NCI-H1694 (cell line): ENCODE measurements at places on chromosomes 3 and 15.

GRCh38 chr3:60917141-60917540, 334.1 kb downstream of the FHIT start:
- no peak for DNase-seq

GRCh38 chr3:196142202-196142956, 60.5 kb upstream of the TFRC start:
- no peak for DNase-seq

DNA sequence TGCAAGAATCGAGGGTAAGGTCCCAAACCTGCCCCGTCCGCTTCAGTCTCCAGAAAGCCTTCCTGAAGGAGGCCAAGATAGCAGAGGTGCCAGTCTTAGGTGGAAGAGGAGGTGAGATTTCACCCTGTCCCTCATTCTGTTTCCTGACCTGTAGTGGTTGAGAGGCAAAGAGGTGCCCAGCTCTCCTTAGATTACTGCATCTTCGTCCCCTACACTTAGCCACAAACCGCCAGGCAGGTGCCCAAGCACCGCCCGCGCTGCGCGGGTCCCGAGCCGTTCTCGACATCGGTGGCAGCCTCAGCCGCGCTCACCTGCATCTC, 23.8 kb upstream of the POLG start:
- no peak for DNase-seq

GRCh38 chr3:105930733-105931132, 61.9 kb upstream of the CBLB start:
- DNase-seq = no peak

GRCh38 chr15:48086133-48086532, 34.7 kb upstream of the SLC24A5 start:
- peak; percentile 23 for DNase-seq

GRCh38 chr3:119099785-119100184, 46.2 kb upstream of the TEX55 start:
- no peak for DNase-seq

DNA sequence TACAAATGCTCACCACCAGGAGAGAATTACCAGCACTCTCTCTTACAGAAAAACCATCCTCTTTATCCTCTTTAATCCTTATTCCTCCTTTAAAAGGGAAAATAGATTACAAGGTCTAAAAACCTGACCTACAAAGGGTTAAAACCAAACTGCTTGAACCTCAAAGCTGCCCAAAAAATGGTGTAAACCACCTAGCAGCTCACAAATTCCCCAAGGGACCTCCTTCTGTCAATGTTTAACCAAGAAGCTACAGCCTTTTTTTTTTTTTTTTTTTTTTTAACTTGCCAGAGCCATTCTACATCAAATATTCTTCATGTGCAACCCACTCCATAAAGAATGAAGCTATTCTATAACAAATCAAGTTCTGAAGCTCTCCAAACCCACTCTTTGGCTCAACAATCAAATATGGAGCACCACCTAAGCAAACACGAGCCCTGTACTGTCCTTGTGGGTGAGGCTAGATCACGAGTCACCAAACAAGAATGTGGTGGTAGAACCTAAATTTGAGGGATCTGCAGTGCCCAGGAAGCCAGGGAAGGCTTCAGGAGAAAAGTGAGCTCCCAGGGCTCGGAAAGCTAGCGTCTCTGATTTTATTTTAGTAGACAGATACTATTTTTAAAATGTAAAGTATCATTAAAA, 20.1 kb downstream of the OSBPL10 start:
- peak; percentile 23 for DNase-seq

- peak; percentile 16 for DNase-seq
Observed at GRCh38 chr3:64030741-64031140, 7.4 kb upstream of the PSMD6 start.

DNA sequence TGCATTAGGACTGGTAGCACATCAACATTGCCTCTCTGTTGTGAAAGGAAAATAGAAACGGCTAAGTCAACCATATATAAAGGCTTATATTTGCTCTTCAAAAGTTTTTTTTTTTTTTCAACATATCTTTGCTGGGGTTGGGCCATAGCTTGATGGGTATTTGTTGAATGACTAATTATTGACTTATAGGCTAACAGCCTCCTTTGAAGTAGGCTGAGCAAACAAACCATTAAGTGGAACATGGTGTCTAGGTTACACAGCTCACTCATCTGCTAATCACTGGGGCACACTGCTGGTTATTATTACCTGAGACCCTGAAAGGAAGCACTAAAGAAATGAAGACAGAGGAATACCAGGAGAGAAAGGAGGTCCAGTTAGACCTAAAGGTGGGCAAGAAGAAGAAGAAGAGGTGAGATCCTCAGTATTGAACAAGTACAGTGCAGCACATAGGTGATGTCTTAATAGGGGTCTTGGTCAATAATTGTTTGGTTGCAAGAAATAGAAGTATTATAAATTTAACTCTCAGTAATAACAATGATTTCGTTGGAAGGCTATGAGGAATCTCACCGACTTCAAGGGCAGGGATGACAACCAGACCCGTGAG, 139.4 kb downstream of the RPLP1 start:
- no peak for DNase-seq

GRCh38 chr3:72816862-72817355, 31.3 kb downstream of the SHQ1 start:
- DNase-seq = no peak

GRCh38 chr3:167054926-167055325, 325.2 kb downstream of the ZBBX start:
- DNase-seq = no peak

- DNase-seq = no peak
Observed at GRCh38 chr3:172903642-172904320, 153.3 kb downstream of the ECT2 start.

- no peak for DNase-seq
Observed at GRCh38 chr3:72204452-72204851, 419.5 kb upstream of the PROK2 start.

GRCh38 chr3:61927332-61927731, 366.0 kb downstream of the PTPRG start:
- DNase-seq = no peak

- DNase-seq = no peak
Observed at GRCh38 chr3:193978486-193978885, 157.5 kb upstream of the HES1 start.

DNA sequence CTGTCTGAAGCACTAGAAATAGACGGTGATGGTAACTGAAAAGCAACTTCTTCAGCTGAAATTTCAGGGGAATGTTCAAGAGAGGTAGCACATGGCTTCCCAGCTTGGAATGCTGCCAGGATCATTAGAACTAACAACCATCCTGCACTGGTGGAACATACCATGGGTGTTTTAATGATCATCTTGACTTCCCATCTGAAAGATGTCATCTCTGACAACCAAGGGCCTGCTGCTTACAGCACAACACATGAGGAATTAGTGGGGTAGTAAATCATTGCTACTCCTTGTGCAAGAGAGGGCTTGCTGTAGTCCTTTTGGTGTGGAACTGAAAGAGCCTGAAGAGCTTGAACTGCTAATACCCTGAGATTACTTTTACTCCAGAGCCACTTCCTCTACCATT, 853.7 kb downstream of the MCTP2 start:
- no peak for DNase-seq

DNA sequence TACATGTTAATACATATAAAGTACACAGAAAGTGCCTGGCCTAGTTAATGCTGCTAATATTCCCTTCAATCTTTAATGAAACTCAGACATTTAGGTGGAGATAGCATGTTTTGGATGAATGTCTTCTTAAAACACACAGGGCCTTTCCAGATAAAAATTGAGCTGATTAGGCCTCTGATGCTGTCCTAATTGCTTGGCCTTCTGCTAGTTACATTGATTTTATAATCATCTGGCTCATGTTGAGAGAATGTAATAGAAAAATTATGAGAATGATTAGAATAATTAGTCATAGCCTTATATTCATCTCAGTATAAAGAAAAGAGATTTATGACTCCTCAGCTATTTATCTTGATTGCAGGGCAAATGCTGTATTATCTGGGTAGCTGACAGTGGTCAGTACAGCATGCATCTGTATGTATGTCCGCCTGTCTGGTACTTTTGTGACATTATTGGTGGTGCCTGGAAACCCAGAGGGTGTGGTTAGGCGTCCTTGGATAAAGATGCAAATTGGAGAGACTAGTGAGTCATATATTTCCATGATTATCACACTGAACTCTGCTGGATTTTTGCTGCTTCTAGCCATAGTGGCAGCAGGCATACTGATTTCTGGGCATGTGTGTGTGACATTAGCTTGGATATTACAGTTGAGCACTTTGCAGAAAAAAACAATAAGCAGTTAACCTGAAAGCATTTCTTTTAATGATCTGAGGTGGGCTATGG, 120.8 kb downstream of the FEZF2 start:
- DNase-seq = no peak

GRCh38 chr3:11794927-11795326, 51.8 kb downstream of the TAMM41 start:
- DNase-seq = no peak

DNA sequence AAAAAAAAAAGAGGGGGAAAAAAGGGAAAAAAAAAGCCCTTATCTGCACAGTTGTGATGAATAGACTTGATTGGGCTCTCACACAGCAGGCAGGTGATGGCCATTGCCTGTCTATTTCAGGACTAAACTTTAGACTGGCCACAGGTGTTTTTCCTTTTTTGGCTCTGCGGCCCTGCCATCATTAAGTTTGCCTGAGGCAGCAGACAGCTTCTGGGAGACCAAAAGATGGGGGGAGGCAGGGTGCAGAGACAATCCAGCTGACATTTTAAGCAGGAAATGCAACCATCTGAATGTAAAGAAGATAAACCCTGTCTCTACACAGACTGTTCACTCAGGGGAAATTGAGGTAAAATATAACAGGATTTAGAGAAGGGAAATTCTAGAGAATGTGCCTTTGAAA, 295.0 kb upstream of the KCNH8 start:
- no peak for DNase-seq

DNA sequence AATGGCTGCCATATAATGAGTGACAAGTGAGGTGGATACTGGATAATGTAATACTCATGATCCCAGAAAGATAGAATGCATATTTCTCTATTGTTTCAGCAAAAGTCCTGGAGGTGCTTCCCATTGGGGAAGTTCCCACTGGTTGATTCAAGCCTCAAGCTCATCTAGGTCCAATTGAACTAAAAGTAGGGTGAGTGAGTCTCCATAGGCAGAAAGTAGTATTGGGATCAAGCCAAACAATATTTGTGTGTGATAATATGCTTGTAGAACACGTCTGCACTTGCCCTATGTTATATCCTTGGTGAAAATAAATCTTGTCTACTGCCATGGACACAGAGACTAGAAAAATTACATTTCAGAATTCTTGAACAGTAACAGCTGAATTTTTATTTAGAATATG, 14.8 kb upstream of the ZBTB20 start:
- DNase-seq = no peak

DNA sequence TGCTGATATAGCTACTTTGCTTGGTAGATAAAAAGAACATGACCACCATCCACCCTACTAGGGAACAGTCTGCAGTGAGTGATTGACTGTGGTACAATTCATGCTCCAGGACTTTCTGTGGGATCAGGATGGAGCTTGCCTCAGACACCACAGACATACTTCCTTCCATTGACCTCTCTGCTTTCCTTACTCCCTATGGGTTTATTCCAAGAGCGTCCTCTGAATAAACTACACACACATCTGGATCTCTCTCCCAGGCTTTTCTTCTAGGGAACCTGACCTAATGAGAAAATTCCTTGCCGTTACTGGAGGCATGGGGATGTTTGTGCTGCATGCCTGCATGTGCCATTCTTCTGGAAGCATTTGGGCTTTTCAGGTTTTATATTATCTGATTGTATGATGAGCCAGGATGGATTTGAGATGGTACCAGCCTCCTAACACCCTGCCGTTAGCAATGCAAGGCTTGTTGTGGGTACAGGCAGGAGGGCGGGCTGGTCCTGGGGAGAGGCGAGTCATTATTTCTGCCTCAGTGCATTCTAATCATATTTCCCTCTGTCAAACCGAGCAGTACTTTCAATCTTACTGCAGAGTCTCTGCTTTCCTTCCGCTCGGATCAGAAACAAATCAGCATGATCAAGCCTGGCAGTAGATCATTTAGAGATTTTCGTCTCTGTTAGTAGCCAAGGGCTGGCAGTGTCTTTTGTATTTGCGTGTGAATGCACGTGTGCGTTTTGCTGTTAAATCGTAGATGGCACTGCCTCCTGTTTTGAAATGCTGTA, 279.2 kb downstream of the PDCD6IP start:
- DNase-seq = no peak

DNA sequence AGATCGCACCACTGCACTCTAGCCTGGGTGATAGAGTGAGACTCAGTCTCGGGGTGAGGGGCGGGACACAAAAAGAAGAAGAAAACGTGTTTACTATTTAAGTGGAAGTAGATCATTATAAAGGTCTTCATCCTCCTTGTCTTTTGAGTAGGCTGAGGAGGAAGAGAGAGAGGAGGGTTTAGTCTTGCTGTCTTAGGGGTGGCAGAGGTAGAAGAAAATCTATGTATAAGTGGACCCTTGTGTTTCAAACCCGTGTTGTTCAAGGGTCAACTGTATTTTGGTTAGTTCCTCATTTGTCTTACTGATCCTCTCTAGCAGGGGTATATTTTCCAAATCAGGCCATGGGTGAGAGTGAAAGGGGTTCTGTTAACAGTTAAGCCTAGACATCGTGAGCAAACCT, 40.1 kb downstream of the TRIM71 start:
- no peak for DNase-seq

DNA sequence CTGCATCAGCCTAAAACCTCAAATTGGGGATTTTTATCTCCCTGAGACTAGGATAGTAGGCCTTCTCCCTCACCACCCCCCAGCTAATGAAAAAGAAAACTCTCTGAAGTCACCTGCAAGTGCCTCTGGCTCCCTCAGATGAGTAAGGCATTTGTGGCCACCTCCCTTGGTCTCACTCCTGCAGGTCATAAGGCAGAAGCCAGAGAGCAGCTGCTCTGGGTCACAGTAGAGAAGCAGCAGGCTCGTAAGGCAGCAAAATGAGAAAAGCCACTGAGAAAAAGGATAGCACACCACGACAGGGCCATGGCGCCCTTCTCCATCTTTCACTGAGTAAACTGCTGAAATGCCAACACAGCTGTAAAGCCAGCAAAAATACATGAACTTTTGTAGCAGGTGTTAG, 296.7 kb upstream of the DPH6 start:
- DNase-seq = no peak

- no peak for DNase-seq
Observed at GRCh38 chr15:77398927-77399326, 21.0 kb downstream of the PEAK1 start.

- no peak for DNase-seq
Observed at GRCh38 chr3:52433996-52434479, 10.9 kb downstream of the SEMA3G start.

GRCh38 chr15:101280007-101280406, 2.7 kb upstream of the SELENOS start:
- DNase-seq = no peak

- no peak for DNase-seq
Observed at GRCh38 chr15:63232943-63233342, 43.5 kb downstream of the RAB8B start.

- no peak for DNase-seq
Observed at GRCh38 chr15:31108836-31109235, 7.3 kb upstream of the TRPM1 start.

- DNase-seq = no peak
Observed at GRCh38 chr3:126672340-126672739, 17.4 kb upstream of the TXNRD3 start.

DNA sequence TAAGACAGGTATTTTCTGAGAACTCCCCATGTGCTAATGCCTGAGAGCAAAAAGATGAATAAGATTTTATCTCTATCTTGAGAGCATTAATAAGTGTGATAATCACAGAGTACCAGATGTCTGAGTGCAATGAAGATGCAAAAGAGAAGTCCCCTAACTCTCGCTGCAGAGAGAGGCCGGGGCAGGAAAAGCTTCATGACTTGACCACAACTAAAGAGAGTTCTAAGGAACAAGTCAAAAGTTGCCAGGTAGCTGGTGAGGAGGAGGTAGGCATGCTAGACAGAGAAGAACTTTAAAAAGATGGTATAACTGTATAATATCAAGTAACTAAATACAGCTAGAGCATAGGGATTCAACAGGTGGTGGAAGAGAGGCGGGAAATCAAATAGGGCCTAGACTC, 28.8 kb downstream of the MTMR10 start:
- no peak for DNase-seq
